HCT116 (cell line): ENCODE measurements at places on chromosomes 4 and X. TPM values are rescaled to one million over a fixed set of nuclear protein-coding genes. Genes with fewer than 3 reads are reported as not detected.

DNA sequence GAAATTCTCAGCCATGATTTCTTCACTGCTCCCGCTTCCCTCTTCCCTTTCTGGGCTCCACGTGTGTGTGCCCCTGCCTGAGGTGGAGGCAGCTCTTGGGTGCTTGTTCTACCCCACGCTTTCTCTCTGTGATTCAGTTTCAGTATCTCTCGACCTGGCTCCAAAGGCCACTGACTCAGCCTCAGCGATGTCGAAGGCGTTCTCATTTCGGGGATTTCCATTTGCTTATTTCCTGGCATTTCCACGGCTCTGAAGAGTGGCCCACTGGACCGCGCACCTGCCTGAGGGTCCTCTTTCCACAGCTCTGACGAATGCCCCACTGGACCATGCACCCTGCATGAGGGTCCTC lies 52.4 kb downstream of the GAK start:
- no peak for DNase-seq

GRCh38 chr4:154471526-154472331 lies 19.9 kb downstream of the DCHS2 start:
- DNase-seq = no peak

DNA sequence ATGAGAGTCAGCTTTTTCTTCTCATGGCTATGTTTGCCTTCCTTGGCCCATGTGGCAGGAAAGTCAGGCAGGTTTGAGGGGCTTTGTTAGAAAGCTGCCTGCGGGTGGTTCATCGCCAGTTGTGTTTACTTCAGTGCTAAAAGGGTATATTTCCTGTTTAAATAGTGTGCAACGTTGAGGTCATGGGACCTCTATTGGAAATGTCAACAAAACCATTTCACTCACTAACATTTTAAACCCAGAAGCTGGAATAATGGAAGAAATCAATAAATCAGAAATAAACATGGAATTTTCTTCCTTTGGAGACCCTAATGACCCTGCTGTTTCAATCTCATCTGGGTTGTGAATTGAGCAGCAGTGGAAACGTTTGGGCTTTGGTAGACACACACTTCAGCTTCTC lies 185.8 kb downstream of the ANKRD50 start:
- DNase-seq = no peak

- no peak for DNase-seq
Measured at GRCh38 chr4:78610546-78611214, 59.1 kb downstream of the ANXA3 start.

DNA sequence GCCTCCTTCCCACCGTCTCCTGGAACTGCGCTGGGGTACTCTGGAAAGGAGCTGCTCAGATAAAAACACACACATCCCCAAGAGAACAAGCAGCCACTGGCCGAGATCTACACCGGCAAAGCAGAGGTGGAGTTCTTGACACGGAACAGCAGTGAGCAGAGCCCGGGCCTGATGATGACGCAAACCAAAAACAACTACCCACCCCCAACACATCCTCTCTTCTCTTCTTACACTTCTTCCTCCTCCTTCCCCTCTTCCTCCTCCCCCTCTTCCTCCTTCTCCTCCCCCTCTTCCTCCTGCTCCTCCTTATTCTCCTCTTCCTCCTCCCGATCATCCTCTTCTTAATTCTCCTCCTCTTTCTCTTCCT lies 4.6 kb downstream of the PNMA5 start:
- no peak for DNase-seq

NUDT10 gene
- total RNA-seq = not detected

KLHL34 gene
- total RNA-seq = not detected

CNGA2 gene
- not detected for total RNA-seq
